ENCODE measurements at places on chromosomes 2 and 18. TPM values are rescaled to one million over a fixed set of nuclear protein-coding genes. Genes with fewer than 3 reads are reported as not detected.

The MTA3 gene
- total RNA-seq = 23.2 TPM

The TEKT4 gene
- total RNA-seq = not detected

The NEB gene
- 1.4 TPM for total RNA-seq

The PCARE gene
- not detected for total RNA-seq

The EPB41L3 gene
- total RNA-seq = 3.8 TPM

The DSG4 gene
- not detected for total RNA-seq

The SMYD1 gene
- total RNA-seq = not detected

The ARID5A gene
- 136 TPM for total RNA-seq

The ABCG5 gene
- not detected for total RNA-seq

The EGR4 gene
- not detected for total RNA-seq

The LAMA1 gene
- total RNA-seq = not detected

The GALNT13 gene
- 0.10 TPM for total RNA-seq

The SPEG gene
- total RNA-seq = 16.2 TPM

The CDKL4 gene
- not detected for total RNA-seq

The REG3G gene
- total RNA-seq = not detected

The EMILIN1 gene
- 1.1 TPM for total RNA-seq

The MYOM1 gene
- 1.5 TPM for total RNA-seq

The MAT2A gene
- 165 TPM for total RNA-seq
